ENCODE measurements at places on chromosomes 1 and 21.

DNA sequence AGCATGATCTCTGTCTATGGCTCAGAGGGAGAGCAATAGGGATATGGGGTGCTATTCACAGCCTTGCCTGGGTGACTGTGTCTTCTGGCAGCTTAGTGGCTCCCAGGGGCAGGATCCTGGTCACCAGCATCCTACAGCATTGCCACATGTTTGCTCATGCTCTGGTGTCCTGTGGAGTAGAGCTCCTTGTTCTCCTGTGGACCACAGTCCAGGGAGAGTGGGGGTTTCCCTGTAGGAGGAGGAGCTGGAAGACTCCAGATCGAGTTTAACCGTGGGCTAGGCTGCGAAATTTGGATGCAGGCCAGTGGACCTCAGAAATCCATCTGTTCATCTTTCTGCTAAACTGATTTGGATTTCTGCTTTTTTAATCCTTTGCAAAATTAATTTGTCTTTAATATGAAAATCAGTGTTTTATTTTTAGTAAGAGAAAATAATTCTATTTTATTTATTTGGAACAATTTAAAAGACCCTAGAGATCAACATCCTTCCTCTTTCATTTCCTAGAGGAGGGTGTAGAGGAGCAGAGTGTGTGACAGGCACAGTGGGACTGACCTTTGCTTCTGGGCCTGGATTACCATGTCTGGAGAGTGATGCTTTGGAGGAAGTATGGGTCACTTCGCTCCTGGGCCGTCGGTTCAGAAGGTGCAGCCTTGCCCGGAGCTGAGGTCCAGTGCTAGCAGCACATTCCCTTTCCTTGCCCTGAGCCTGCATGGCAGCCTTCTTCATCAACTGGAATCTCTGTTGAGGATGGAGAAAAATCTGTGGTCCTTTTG is 17.4 kb downstream of the ADARB1 start:
- no peak for DNase-seq

DNA sequence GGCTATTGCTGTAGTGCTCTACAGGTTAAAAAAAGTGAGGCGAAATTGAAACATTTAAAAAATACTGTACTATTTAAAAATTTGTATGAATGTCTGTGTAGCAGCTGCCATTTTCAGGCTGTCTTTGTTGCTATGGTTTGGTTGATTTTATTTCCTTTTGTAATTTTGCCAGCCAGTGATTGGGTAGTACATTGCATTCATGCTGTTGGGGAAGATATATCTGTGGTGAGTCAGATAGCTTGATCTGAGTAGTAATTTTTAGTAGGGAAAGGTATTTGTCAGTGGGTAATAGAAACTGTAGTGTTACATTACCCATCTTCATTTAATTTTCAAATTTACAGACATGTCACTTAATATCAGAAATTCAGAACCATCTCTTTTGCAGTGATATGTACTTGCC is 15.0 kb downstream of the NFIA start:
- no peak for DNase-seq

DNA sequence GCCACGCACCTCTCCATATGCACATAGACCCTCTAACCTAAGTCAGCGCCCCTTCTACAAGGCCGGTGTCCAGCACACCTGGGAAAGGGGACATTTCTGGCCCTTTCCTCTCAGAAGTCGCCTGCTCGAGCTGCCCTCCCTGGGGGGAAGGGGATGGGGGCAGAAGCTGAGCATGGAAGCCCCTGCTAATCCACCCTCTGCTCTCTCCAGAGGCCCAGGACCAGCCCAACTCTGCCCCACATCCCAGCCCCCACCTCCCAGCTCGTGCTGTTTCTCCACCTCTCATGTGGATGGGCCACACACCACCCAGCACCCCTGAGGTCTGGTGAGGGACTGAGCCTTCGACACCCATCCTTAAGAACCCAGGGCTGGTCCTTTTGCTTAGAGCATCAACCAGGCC is 14.8 kb downstream of the TNFRSF1B start:
- DNase-seq, result no peak

DNA sequence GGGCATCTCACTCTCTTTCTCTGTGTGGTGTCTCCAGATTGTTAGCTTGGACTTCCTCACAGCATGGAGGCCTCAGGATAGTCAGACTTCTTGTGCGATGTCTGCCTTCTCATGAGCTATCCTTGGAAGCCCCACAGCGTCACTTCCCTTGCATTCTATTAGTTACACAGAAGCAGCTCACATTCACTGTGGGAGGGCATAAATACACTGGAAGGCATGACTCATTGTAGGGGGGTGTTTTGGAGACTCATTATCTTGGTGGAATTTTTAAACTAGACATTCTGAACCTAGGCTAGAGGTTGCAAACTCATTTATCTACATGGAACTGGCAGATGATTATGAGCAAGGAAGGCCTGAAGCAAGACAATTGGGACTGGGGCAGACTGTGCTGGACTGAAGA is 21.4 kb upstream of the FASLG start:
- DNase-seq, result no peak

GRCh38 chr1:16605532-16606505 is 7.5 kb downstream of the NBPF1 start:
- no peak for DNase-seq

DNA sequence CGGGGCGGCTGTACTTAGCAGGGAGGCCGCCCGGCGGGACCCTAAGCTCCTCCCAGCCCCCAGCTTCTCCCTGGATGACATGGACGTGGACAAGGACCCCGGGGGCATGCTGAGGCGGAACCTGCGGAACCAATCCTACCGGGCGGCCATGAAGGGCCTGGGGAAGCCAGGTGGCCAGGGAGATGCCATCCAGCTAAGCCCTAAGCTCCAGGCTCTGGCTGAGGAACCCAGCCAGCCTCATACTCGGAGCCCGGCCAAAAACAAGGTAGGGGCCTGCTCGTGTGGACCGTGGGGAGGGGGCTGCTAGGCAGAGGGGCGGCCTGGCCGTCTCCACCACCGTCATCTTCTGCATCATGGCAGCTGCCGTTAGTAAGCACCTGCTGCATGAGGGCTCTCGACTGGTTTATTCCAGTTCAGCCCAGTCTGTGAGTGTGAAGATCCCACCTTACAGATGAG is 9.0 kb downstream of the ARHGEF16 start:
- DNase-seq, result no peak

- DNase-seq, result no peak
Observed at GRCh38 chr1:211895126-211895759, 64.7 kb upstream of the LPGAT1 start.

DNA sequence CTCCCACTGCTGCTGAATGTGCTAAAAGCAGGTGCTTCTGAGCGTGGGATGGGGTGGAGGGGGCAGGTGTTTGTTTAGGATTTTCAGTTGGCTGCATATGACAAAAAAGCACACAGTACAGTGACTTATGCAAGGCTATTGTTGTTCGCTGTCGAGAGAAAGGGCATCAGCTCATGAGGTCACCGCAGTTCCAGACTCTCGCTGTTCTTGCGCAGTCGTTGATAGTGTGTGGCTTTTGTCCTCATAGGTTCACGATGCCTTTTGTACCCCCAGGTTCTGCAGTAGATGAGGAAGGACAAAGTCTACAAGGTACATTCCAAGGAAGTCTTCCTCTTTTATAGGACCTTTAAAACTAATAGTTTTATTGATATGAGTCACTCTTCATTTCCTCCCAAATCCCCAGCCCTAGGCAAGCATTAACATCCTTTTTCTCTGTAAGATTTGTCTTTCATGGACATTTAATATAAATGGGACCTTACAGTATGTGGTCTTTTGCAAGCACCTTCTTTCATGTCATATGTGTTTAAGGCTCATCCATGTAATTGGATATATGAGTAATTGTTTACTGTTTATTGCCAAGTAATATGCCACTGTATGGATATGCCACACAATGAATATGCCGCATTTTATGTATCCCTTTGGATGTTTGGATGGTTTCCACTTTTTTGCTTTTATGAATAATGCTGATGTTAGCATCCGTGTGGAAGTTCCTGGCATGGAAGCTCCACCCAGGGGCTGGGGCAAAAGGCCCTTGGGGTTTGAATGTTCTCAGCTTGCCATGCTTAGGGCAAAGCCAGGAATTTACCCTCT is 14.5 kb upstream of the NLRP3 start:
- DNase-seq, result no peak

DNA sequence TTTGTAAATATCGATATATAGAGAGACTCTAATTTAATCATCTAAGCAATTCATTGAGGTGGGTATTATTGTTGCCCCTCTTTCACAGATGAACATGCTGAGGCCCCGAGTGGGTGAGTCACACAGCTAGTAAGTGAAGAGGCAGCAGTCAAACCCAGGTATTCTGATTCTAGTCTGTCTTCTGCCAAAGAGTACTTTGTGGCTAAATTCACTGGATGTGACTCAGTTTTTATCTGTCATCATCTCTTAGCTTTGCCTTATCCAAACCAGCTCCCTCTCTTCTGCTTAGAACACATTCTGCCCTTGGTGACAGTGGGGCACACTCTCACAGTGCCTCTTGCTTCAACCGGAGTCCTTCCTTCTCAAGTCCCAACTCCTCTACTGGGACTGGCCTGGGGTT is 11.5 kb downstream of the FCRL5 start:
- DNase-seq, result no peak

GRCh38 chr1:116153692-116154031 is 42.5 kb downstream of the MAB21L3 start:
- DNase-seq, result no peak

DNA sequence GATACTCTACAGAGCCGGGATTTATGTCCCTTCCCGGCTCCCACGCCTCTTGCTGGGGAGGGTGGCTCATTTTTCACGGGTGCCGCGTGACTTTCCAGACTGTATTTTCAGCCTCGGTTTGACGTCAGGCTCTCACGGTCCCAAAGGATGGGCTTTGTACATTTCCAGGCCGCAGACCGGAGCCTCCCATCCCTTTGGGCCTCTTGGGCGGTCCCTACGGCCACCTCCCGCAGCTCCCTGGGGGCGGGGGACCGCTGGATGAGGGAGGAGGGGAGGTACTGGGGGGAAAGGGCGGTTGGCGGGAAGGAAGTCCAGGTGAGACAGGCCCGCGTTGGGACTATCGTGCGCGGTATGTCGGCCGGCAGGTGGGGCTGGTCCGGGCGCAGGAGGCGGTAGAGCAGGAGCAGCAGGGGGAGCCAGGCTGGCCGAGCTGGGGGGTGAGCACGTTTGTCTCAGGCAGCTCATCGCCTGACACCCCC is 17.9 kb downstream of the UBL4B start:
- no peak for DNase-seq

DNA sequence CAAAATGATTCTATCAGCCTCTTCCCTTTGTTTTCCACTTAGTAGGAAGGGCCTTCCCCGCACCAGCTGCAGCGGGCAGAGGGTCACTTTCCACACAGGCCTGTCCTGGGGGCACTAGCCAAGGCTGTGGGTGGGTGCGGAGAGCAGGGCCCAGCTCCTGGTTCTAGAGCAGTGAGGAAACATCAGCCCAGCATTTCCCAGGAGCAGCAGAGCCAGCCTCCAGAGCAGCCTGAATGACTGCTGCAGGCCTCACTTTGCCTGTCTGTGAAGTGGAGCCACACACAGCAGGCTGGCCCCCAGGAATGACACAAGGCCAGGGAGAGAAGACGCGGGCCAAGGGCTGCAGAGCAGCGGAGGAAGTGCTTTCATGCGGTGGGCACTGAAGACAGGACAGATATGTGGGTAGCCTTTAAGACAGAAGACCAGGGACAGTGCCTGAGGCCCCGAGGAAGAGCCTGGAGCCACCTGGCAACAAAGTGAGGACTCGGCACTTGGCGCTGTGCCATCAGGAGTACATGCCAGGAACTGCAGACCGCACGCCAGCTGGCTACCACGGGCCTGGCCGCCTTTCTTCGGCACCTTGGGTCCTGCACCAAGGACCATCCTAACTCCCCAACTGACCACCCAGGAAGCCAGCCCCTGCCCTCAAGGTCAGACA is 42.0 kb downstream of the ACOT7 start:
- DNase-seq, result no peak

DNA sequence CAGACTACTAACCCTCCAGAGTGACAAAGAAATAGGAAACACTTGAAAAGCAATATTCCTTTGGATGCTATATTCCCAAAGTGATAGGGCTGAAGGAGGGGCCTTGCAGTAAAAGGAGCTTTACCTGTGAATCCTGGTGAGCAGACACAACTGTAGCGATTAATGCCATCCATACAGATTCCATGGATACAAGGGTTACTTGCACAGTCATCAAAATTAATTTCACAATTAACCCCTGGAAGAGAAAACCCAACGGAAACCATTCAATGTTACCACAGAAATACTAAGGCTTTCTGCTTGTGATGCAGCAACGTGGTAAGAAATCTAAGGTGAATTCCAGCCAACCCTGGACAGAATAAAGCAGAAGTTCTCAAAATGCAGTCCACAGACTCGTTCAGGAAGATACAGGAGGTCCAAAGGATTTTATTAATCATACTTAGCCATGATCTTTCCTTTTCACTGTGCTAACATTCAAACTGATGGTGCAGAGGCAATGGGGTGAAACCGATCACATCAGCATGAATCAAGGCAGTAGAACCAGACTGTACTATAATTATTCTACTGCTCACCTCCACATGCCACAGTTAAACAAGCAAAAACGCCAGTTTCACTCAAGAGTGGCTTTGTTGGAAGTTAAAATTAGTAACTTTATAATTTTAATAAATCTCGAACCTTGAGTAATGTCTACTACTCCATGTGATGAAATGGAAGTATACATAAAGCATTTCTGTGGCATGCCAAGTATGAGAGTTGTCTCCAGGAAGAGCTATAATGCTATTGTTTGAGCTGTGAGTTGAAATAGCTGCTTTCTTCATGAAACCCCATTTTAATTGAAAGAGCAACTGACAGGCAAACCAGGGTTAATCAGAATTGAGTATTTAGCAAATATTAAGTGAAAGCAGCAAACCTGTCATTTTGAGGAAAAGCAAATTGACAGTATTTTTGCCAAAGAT is 63.2 kb upstream of the ADAM30 start:
- DNase-seq, result no peak

GRCh38 chr1:87598429-87598828 is 269.7 kb downstream of the LMO4 start:
- DNase-seq, result no peak

DNA sequence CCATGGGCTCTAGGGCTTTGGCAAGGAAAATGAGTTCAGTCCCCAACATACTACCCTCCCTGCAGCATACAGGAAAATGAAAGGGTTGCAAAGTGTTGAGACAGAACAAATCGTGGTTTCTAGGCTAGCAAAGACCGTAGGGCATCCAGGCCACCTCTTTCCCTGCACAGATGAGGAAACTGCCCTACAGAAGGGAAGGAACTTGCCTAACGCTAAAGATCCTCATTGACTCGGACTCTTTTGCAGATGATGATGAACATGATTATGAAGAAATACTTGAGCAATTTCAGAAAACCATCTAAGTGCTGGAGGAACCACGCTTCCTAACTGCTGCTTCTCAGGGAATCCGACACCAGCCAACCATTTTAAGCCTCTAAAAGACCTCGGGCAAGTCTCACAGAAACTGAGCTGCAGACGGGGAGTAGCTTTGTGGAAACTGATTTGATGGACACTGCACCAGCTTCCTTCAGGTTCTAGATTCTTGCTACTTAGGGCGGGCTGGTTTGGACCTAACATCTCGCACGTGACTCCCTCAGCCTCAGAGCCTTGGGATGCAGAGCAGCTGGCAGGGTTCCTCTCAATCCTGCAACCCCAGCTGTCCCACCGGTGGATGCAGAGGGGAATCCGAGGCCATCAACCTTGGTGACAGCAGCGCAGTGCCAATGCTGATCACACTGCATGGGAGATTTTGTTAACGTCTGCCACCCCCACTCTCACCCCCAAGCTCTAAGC is 13.4 kb downstream of the THEMIS2 start:
- DNase-seq, result no peak

GRCh38 chr1:6820899-6821298 is 35.6 kb downstream of the CAMTA1 start:
- DNase-seq, result no peak

GRCh38 chr1:211483896-211484612 is 7.9 kb downstream of the RD3 start:
- no peak for DNase-seq
